D721Med (cell line): ENCODE measurements at places on chromosomes 5 and 9.

GRCh38 chr5:65938256-65938655 is 11.9 kb downstream of the ERBIN start:
- no peak for DNase-seq

GRCh38 chr5:158388021-158388420 is 529.1 kb upstream of the CLINT1 start:
- DNase-seq, result no peak

DNA sequence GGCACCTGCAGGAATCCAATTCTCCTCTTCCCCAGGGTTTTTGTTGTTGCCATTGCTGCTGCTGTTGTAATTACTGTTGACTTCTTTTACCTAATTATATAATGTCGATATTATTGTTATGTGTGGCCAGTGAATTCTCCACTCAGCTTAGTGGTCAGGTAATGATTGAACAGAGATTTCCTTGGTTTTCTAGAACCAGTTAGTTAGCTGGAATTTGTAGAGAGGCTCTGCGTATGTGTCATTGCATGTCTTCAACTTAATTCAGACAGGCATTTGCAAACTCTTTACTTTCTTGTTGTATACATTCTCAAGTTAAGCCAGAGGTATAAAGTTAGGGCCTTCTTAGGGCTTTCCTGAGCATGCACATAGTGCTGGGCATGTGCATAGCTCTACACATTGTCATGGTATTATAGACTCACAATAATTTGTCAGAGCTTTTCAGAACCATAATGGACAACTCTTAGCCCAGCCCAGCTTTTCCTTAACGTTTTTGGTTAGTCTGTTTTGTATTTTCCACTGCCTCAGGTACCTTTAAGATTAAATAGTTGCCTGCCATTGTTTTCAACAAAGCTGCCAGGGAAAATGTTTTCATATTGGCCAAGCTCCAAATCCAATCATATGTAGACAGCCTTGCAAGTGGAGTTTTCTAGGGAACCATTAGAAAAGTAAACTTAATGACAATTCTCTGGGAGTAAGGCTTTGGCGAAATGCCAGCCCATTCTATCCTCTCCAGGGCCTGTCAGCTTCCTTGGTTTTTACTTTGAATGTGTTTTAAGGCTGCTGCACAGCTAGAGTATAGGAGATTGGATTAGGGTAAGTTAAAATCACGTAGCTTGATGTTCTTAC is 68.1 kb downstream of the UBE2R2 start:
- no peak for DNase-seq

DNA sequence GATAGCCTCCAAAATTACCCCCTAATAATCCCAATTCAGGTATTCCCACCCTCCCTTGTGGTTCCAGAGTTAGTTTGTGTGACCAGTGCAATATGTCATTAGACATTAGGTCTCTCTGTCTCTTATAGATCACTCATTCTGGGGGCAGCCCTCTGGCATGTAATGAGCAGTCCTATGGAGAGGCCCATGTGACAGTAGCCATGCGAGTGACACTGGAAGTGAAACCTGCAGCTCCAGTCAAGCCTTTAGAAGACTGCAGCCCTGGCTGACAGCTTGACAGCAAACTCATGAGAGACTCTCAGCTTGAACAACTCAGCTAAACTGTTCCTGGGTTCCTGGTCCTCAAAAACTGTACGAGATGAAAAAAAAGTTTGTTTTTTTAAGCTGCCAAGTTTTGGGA is 54.0 kb upstream of the HSPB3 start:
- no peak for DNase-seq

- no peak for DNase-seq
Observed at GRCh38 chr9:6049798-6050197, 34.4 kb upstream of the RANBP6 start.

- no peak for DNase-seq
Observed at GRCh38 chr5:20949636-20950035, 961.6 kb upstream of the CDH18 start.

- no peak for DNase-seq
Observed at GRCh38 chr5:147407094-147407681, 102.7 kb downstream of the DPYSL3 start.

- DNase-seq, result no peak
Observed at GRCh38 chr9:88749420-88749819, 214.4 kb downstream of the NXNL2 start.

GRCh38 chr9:91744114-91744513 is 205.9 kb downstream of the ROR2 start:
- no peak for DNase-seq

- DNase-seq, result no peak
Observed at GRCh38 chr5:88899096-88899737, 16.2 kb upstream of the MEF2C start.

DNA sequence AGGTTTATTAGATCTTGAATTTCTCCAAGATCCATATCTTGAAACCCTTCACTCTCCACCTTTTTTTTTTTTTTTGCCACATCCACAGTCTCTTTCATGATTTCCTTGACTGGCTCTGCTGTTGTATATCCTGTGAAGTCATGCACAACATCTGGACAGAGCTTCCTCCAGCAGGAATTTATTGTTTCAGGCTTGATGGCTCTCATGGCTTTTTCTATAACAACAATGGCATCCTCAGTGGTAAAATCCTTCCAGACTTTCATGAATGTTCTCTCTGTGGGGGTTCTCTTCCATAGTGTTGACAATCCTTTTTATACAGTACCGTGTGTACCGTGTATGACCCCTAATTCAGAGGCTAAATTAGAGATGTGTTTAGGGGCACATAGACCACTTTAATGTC is 24.0 kb downstream of the RANBP17 start:
- DNase-seq, result no peak
